HS-27A (cell line): ENCODE measurements at places on chromosomes 16 and 17.

GRCh38 chr17:59838052-59838916 is 54.5 kb downstream of the TUBD1 start:
- no peak for DNase-seq

DNA sequence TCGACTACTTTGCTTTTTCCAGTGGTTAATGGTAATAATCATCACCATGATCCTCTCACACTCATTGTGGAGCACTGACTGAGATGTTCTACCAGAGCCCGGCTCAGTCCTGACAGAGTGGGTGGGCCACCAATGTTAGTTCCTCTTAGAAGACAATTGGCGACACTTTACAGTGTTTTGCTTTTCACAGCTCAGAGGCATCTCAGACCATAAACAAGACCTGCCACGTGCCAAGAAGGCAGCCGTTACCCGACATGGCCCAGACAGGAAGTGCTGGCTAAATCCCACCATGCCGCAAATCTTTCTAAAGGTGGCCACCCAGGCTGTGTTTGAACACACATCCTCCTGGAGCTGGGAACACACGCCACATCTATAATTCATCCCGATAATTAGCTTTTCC is 103.7 kb downstream of the XYLT1 start:
- no peak for DNase-seq

DNA sequence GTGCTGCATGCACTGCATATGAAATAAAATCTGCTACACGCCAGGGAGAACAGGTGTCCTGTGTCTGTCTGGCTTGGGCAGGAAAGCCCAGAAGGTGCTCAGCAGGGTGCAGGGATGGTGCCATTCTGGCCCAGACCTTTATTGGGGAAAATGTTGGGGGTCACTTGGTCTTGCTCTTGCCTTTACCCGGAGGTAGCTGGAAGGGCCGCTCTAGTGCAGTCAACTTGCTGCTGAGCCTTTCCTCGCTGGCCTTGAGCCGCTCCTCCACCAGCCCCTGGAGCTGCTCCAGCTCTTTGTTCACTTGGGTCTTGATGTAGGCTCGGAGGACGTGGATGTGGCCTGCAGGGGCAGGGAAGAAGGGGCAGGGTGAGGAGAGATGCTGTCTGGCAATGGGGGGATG is 4.5 kb downstream of the CFAP119 start:
- DNase-seq: no peak

GRCh38 chr16:80804526-80805383 is at the start of gene CDYL2:
TSS of gene CDYL2 (minus strand) at chr16:80804598. CDS start at chr16:80804173, 425 bp downstream.
- no peak for DNase-seq

- DNase-seq: no peak
Observed at GRCh38 chr17:74042744-74043486, 160.6 kb upstream of the RPL38 start.

GRCh38 chr16:75697571-75697970 is 3.7 kb downstream of the DUXB start:
- no peak for DNase-seq

DNA sequence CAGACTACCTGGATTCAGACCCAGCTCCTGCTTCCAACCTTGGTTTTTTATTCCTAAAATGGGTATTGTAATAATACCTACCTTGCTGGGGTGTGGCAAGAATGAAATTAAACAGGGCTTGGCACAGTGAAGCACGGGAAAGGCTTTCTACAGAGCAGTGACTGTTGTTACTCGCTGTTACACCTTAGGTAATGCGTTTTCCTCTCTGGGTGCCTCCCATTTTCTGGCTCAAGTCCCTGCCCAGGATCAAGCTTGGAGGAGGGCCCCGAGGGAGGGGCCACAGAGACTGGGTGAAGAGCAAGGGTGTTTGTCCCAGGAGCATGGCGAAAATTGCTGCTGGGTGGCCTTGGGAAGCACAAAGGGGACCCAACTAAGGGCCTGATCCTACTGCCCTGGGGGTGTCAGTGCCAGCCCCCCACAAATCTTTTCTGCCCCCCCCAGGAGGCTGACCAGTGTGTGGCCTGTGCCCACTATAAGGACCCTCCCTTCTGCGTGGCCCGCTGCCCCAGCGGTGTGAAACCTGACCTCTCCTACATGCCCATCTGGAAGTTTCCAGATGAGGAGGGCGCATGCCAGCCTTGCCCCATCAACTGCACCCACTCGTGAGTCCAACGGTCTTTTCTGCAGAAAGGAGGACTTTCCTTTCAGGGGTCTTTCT is 13.3 kb downstream of the MIEN1 start:
- DNase-seq: no peak

- DNase-seq: no peak
Observed at GRCh38 chr16:17403156-17403809, 67.5 kb downstream of the XYLT1 start.

DNA sequence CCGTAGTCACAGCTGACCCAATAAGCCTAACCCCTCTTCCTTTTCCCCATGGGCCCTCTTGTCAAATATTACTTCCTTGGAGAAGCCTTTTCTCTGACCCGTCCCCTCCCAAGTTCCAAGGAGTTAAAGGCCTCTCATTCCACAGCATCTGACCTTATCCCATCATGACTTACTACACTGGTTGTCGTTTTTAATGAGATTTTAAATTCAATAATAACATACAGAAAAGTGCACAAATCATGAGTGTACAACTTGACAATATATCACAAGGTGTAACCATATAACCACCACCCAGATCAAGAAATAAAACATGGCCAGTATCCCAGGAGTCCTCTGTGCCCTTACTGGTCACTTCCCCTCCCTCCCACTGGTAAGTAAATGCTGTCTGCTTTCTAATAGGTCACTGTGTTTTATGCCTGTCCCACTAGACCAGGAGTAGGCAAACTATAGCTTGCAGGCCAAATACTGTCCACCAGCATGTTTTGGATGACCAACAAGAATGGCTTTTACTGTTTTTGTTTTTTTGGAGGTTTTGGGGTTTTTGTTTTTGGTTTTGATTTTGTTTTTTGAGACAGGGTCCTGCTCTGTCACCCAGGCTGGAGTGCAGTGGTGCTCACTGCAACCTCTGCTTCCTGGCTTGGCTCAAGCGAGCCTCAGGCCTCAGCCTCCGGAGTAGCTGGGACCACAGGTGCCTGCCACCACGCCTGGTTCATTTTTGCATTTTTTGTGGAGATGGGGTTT is 1.2 kb upstream of the FDXR start:
- no peak for DNase-seq

DNA sequence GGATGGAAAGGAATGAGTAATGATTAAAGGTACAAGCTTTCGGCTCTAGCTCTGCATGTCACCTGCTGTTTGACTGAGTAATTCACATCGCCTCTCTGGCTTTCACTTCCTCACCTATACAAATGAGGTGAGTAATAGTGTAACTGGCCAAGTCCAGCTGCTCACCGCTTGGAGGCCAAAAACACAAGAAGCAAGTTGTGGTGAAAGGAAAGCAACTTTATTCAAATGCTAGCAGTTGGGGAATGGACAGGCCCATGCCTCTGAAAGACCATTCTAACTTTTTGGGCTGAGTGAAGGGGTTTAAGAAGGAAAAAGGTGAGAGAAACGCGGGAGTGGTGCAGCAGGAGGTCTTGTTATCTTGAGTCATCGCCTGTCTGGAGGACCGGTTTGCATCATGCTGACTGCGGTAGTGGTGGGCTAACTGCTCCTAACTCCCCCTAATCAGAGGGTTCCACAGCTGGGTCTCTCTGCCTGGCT is 45.7 kb upstream of the CSNK2A2 start:
- no peak for DNase-seq

DNA sequence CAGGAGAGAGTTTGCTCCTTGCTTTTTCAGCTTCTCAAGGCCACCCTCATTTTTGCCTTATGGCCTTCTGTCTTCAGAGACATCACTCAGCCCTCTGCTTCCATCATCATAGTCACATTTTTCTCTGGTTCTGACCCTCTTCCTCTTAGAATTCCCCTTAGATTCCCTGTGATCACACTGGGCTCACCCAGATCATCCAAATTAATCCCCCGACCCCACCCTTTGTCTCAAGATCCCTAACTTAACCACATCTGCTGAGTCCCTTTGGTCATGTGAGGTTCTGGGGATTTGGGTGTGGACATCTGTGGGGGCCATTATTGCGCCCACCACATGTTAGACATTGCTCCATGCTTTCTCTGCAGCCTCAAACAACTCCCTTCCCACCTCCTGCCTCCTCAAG is 323.4 kb downstream of the CPPED1 start:
- no peak for DNase-seq

DNA sequence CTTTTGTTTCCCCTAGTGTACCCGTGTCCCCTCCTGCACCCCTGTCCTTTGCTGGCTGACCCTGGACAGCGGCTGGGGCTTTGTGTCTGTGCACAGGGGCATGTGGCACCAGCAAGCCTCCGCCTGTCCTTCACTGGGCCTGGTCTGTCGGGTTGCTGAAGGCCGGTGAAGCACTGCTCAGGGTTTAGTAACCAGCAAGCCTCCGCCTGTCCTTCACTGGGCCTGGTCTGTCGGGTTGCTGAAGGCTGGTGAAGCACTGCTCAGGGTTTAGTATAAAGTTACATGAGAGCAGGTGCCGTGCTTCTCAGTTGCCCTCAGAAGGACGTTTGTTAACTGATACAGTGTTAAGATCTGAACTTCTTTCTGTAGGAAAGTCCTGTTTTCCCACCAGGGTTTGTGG is 33.8 kb downstream of the DEF8 start:
- DNase-seq: no peak

DNA sequence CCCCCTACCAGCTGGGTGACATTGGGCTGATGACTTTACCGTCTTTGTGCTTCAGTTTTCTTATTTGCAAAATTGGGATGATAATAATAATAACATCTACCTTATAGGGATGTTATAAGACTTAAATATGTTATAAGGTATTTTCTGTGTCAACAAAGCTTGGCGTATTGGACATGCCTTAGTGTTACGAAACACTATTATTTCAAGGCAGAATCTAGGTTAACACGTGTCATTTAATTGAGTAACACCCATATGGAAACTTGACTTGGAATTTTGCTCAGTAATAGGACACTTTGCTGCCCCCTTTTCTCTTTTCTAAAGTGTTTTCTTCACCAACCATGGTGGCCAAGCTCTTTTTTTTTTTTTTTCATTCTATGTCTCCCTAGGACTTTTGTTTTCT is 294.2 kb upstream of the SALL1 start:
- DNase-seq: no peak

DNA sequence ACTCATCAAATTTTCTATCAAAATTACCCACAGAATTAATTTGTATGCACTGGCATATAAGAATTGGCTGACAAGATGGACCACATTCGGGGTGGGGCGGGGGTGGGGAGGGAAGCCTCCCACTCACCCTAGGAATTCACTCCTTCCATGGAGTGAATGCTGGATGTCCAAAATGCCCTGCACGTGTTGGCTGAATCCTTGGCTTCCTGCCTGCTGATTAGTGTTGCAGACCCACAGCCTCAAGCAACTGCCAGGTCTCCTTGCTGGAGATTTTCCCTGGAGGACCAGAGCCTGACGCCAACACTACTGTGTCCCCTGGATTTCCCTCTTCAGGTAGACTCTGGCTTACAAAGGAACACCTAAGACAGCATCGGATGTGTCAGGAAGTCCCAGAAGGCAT is 575.7 kb upstream of the CDH11 start:
- no peak for DNase-seq

GRCh38 chr16:72287649-72288048 is 115.7 kb upstream of the PMFBP1 start:
- DNase-seq: no peak

DNA sequence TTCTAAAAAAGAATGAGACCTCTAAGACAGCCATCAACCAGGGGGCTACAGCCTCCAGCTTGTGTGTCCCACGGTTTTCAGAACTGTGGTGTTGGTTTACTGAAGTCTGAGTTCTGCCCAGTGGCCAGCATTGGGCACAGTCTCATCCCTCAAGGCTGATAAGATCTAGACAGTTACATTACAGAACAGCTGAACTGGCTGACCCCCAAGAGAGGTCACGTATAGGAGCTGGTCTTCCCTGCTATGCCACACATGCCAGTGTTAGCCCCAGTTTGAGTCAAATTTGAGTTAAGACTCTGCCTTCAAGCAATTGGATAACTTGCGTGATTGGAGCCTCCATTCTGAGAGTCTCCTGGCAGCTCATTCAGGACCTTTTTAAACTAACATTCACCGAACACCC is 14.8 kb upstream of the NUP93 start:
- no peak for DNase-seq

DNA sequence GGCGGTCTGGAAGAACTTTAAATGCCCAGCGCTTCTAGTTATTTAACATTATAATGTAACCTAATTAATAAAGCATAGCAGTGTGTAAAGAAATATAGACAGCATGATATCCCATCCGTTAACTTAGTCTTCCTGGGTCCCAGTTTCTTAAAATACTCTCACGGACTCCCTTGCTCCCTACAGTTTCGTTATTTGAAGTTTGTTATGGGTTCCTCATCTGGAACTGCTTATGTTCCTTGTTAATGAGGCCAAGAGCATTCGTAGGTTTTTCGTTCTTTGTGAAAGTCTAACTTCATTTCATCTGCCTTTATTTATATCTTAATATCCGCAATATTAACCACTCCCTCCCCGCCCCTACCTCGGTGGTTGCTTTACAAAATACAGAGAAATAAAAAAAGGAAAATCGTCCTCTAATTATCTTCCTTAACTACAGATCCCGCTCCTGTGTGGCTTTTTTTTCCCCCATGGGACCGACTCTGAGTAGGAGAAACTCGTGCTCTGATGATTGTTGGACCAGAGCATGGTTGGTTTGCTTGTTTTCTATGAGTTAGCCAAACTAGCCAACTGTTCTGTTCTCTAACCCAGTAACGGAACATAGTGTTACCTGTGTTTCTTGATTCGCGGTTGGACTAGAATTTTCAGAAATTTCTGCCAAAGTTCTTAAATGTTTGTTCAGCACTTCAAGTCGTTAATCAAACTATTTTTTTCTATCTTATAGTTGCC is 863 bp downstream of the ADPRM start:
- no peak for DNase-seq

DNA sequence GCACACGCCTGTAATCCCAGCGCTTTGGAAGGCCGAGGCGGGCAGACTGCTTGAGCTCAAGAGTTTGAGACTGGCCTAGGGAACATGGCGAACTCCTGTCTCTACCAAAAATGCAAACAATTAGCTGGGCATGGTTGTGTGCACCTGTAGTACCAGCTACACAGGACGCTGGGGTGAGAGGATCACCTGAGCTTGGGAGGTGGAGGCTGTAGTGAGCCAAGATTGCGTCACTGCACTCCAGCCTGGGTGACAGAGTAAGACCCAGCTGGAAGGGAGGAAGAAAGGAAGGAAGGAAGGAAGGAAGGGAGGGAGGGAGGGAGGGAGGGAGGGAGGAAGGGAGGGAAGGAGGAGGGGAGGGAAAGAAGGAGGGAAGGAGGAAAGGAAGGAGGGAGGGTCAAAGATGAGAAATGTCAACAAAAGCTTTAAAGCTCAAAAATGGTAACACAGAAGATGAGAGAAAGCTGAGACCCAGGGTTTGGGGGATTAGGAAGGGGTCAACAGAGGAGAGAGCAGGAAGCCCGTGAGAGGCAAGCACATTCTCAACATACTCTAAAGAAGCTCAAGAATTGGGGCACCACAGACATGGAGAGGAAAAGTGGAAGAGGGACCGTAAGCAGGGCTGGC is 5.0 kb upstream of the KRT19 start:
- DNase-seq: no peak
